ENCODE measurements at places on chromosomes 2 and 18.

GRCh38 chr2:119550856-119551255 lies 6.6 kb downstream of the CFAP221 start:
- no peak for DNase-seq

DNA sequence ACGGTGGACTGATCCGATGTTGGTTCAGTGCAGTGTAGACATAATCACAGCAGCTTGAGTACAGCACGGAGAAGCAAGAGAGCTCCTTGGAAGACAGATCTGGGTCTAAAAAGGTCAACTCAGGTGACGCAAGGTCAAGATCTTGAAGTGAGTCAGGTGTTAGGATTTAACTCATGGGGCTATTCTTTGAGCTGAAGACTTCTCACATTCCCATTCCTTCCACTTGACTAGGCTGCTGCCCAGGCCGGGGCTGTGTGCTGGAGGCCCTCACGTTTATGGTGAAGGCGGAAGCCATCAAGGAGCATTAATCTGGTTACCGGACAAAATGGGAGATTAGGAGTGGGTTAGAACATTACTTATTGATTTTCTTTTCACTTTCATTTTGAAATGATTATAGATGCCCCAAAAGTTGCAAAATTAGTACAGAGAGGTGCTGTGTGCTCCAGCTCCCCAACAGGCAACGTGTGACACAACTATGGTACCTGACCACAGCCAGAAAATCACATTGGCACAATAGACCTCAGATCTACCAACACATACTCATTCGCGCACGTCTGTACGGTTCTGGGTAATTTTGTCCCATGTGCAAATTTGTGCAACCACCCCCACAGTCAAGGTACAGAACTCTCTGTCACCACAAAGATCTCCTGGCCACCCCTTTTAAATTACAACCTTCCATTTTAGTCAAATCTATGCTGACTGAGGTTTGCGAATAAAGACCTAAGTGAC lies 77.6 kb upstream of the SEC11C start:
- no peak for DNase-seq

DNA sequence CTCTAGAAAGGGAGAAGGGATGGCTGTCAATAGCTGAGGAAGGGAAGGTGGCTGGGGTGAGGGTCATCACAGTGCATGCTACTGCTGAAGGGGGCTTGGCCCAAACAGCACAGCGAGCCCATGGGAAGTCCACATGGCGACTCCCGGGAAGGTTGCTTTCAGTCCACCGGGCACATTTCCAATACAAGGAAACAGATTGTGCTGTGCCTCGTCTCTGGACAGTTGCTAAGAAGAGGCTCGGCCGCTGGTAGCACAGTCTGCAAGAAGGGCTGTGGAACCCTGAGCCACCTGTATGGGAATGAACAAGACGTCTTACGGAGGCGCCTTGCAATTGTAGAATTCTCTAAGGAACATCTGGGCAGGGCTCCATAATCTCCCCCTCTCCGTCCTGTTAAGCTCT lies 123.1 kb downstream of the CELF4 start:
- no peak for DNase-seq

DNA sequence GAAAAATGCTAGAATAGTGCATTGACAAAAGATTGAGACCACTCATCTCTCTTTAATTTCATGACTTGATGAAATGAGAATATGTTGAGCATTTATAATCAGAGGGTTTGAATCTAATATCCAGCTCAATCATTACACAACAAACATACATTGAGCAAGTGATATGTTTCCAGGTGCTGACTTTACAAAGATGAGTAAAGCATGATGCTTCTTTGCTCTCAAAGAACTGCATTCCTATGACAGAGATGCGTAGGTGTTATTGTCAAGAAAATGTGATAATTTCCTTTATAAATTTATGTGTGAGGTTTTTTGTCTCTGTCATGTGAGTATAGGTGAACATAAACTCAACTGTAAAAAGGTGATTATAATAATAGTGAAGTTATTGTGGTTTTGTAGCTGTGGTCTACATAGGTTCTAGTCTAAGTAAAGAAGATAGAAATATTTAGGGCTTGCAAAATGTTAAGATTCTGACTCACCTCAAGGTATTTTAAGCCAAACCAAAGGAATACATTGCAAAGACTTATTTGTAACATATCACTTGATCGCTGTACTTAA lies 389.8 kb downstream of the GALNT13 start:
- no peak for DNase-seq
